ENCODE measurements at places on chromosomes 13 and 19.

- DNase-seq = no peak
These were observed 51.6 kb downstream of the ZNF146 start for GRCh38 chr19:36266375-36266961.

DNA sequence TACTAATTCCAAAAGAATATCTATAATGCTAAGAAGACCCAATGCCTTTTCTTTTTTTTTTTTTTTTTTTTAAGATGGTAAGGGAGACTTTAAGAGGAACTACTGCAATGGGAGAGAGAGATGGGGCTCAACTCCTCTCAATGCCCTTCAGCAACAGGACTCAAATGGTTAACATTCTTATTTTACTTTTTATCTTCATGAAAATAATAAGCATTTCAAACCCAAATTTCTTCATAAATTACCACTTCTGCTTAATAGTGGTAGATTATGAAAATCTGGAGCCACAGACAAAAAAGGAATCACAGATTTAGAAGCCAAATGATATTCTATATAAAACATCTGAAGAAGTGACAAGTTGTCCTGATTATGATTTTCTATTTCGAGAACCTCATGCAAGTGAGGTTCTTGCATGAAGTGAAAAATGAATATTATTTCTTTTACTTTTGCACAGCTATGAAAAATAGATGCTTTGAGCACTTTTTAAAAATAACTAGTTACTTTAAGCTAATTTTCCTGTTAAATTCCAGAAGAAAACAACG is 74.2 kb downstream of the SERP2 start:
- DNase-seq = no peak

DNA sequence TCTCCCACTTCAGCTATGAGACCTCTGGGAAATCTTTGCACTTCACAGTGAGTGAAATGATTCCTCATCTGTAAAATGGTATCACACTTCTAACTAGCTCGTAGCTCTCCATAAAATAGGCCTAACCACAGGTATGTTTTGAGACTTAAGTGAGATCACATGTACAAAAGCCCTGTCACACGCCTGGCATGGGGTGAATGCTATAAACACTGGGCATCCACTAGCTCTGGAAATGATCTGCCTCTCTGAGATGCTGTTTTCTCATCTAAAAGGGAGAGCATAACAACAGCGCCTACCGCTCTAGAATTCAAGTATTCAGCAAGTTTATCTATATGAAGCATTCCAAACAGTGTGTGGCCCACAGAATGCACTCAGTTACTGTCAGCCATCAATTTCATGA is 2.2 kb downstream of the AKT2 start:
- no peak for DNase-seq

GRCh38 chr13:98693756-98694155 is 58.7 kb downstream of the SLC15A1 start:
- DNase-seq = no peak

DNA sequence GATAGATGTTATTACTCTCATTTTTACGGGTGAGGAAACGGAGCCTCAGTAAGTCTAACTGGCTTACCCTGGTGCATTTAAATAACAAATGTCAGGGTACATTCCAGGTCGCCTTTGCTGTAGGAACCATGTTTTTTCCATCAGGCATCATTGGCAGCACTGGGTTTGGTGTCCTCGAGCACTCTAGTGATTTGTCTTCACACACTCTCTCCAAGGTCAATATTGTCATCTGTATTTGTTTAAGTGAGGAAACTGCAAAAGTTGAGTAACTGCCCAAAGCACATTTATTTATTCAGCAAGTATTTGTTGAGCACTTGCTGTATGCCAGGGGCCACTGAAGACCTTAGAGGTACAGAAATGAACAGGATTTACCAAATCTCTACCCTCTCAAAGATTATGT is 78.6 kb downstream of the DCT start:
- DNase-seq = no peak

DNA sequence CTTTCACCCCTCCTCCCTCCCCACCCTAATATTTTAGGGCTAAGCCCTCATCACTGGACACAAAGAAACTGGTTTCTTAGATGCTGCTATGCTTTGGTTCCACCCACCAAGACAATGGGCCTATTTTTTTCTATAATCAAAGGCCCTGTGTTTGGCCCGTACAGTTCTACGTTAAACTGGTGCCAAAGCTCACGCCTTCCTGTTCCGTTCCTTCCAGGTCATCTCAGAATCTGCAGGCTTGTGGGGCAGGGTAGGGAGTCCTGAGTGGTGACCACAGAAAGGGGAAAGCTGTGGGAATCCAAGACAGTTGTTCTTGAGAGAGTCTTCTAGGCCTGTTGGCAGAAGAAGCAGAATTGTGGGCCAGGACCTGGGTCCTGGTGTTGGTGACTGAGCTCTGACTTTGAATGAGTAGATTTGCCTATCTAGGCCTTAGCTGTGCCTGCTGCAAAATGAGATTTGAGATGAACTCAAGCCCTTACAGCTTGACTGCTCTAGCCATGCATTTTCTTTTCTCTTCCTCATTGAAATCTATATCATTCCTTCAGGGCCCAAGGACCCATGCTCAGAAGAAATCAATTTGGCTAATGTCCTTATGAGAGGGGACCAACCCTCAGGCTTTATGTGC is 19.1 kb upstream of the CXCL17 start:
- DNase-seq = no peak
